Fibroblast of skin of right biceps (primary cell): ENCODE measurements at places on chromosomes 16 and 17.

GRCh38 chr17:66290101-66290722 is 12.2 kb upstream of the PRKCA start:
- DNase-seq = no peak

DNA sequence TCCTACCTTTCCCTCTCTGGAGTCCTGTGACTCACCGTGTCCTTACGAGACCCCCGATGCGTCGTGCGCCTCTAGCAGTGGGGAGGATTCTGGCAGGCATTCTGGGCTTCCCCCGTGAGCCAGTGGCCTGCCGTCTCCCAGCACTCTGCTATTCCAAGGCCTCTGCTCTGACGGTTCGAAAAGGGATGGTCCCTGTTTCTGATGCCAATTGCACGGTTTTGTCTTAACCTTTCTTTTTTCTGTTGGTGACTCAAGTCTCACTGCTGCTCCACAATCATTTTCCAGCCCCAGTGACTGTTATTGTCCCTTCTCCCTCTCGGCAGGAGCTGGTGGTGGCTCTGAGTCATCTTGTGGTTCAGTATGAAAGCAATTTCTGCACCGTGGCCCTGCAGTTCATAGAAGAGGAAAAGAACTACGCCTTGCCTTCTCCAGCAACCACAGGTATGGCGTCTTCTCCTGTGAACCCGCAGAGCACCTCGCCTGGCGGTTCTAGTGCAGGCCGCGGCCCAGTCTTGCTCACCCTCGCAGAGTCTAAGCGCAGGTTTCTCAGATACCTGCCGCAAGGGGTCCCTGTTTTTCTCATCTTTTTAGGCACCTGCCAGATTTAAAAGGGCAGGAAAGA is 100.1 kb upstream of the CHMP6 start:
- peak; percentile 99 for DNase-seq

- DNase-seq = peak; percentile 26
These were observed 4.0 kb downstream of the SYNGR3 start for GRCh38 chr16:1993731-1994131.

- peak; percentile 34 for DNase-seq
These were observed 13.0 kb downstream of the ENGASE start for GRCh38 chr17:79087428-79088143.

DNA sequence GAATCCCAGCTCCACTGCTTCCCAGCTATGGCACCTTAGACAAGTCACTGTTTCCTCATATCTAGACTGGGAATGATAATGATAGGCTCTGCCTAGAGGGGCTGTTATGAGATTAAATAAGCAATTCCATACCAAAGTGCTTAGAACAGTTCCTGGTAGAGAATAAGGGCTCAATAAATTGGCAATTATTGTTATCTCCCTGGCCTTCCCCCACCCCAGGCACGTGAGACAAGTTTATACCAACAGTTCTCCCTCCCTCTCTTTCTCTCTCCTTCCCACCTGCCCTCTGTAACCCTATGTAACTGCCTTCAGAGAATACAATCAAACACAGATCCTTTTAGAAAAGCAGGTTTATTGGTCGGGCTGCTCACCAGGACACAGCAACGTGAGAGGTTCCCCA is 13.9 kb upstream of the STAT3 start:
- DNase-seq = no peak

DNA sequence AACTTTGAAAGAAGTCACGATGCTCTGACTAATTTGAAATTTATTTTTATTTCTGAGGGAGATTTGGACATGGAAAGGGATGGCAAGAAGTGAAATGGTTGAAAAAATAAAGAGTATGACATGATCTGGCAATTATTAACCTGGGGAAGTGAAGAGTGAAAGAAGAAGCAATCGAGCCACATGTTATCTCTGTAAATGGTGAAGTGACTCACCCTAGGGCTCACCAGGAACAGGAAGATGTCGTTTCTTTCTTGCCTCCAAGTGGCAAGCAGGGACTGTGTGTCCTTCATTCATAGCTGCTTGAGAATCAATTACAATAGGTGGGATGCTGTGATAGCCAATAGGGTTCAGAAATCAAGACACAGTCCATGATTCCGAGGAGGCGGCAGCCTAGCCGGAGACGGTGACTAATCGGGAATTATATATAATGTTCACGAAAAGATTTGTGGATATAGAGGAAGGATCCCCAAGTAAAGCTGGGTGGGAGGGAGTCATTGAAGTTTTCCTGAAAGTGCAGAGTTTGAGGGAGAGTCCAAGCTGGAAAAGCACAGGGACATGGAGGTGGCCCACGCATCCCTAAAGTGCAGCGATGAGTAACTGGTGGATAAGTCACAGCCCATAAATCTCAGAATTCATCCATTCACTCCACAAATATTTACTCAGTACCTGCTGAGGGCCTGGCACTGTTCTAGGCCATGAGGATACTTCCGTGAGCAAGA is 18.2 kb upstream of the KRT20 start:
- DNase-seq = peak; percentile 75

GRCh38 chr17:18960803-18961511 is 9.0 kb downstream of the SLC5A10 start:
- DNase-seq = peak; percentile 59

DNA sequence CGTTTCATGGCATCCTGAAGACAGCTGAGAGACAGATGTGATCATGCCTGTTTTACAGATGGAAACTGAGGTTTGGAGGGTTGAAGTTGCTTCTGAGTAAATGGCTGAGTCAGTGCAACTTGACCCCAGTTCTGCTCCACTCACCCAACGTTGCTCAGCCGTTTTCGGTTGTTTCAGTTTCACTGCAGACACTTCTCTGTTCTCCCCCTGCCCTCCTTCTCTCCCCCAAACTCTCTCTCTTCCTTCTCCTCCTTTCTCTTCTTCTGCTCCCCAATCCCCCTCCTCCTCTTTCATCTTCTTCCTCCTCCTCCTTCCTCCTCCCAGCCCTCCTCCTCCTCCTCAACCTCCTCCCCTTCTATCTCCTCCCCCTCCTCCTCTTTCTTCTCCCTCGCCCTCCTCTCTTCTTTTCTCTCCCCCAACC is 9.4 kb upstream of the CEP20 start:
- peak; percentile 56 for DNase-seq

DNA sequence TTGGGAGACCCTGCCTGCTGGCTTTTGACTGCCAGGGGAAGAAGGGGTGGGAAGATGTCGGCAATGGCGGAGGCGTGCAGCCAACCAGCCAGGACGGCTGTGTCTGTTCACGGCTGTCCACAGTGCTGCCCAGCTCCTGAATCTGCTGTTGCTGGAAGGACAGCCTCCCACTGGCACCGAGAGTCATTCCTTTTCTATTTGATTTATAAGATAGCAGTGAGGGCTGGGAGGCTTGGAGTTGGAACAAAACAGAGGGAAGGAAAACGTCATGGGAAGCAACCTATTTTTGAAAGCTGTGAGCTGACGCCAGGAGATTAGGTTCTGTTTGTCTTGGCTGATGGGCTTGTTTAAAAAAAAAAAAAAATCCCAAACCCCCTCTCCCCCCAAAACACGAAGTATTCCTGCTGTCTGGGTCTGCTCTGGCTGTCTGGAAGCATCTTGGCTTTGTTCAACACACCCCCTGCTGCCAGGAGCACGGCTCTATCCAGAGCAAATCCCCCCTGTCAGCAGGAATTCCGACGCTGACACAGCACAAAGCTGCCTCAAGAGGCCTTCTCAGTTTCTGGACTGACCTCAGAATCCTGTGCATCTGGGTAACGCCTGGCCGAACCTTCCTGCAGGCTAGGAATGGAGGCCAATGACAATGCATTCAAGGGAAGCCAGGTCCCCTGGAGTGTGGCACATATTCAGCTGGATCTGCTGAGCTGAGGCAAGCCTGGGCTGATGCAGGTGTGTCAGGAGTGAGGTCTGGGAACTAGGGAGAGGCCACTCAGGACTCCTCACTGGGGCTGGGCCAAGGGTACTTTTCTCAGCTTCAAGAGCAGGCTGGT is 41.0 kb upstream of the SREBF1 start:
- peak; percentile 92 for DNase-seq

DNA sequence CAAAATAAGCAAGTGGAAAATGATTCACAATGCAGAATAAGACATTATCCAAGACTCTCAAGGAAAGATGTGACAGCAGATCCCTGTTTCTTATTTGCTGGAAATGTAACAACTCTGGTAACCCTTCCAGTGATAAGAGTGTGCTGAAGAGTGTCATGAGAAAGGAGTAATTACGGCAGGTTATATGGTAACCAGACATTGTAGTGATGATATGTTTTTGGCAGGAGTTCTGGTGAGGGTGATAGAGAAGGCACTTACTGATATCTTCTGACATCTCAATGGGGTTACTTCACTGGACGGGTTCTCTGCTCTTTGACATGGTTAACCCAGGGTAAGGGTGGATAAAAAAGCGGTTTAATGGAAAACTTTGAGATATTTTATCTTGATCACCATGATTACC is 1270.9 kb downstream of the CDH11 start:
- DNase-seq = no peak

DNA sequence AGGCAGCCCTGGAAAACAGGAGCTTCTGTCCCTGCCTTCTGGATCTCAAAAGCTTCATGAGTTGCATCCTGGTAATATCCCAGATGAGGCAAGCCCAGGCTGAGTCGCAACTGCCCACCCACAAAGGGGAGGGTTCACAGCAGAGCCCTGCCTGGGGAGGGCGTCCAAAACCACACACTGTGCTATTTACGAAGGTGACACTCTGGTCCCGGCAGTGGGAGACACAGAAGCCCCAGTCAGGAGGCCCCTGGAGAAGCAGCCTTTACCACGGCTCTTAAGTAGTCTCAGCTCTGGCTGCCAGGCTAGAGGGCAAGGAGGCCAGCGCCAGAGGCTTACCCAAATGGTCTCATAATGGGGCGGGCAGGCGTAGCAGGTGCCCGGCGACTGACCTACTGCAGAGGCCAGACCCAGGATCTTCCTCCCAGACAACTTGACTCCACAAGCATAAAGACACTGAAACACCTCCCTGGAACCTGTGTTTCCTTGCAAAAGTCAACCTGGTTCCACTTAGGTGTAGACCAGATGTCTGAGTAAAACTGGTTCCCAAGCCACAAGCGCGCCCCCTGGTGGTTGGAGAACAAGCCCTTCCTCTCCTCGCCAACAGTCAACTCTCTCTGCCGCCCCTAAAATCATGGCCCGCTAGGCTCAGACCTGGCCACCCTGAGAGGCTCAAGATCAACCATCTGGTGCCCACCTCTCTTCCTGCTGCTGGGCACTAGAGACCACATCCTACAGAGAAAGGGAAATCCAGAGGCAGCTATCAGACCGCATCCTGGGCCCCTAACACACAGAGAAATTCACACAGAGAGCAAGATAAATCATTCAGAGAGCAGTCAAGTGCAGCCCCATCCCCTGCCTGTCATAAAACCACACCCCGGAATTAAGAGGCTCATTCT is 5.2 kb downstream of the AXIN2 start:
- peak; percentile 74 for DNase-seq

- DNase-seq = no peak
These were observed 115.2 kb upstream of the KIF2B start for GRCh38 chr17:53707566-53707965.

- DNase-seq = no peak
These were observed 917 bp upstream of the TBX2 start for GRCh38 chr17:61398721-61399130.

- DNase-seq = no peak
These were observed 26.7 kb upstream of the USP7 start for GRCh38 chr16:8990445-8990844.

- peak; percentile 20 for DNase-seq
These were observed 57.3 kb downstream of the MGAT5B start for GRCh38 chr17:76925441-76925891.

DNA sequence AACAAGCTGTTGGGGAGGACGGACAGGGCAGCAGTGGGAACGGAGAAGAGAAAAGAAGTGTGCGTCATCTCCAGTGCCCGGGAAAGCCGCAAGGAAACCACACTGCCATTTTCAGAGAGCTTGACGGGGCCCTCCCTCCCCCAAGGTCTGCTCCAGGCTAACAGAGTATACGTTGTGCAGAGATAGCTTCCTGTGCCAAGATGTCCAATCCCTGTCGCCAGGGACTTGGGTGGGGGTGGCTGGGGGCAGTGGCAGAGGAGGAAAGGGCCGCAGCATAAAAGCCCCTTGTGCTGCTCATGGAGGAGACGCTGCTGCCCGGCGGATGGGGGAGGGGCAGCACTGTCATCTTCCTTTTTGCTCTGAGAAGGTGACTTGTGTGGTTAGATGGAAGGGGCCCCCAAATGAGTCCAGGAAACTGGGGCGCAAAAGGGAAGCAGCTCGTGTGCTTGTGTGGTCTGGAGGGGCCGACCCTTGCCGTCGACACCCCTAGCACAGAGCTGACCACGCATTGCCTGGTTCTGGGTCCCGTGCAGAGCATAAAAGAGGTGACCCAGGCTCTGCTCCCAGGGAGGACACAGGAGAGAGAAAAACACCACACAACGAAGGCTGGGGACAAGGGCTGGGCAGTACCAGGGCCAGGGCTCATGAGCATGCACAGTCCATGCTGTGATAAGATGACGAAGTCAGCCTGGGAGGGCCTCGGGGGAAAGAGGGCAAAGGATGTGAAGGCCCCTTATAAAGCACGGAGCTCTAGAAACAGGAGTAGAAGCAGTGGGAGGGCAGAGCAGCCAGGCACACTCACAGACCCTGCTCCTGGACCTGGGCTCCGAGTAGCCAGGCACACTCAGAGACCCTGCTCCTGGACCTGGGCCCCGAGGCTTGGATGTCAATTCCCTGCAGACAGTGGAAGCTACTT is 372.7 kb downstream of the SLC39A11 start:
- DNase-seq = peak; percentile 73

GRCh38 chr16:30493941-30494488 is 21.5 kb downstream of the ITGAL start:
- DNase-seq = no peak

DNA sequence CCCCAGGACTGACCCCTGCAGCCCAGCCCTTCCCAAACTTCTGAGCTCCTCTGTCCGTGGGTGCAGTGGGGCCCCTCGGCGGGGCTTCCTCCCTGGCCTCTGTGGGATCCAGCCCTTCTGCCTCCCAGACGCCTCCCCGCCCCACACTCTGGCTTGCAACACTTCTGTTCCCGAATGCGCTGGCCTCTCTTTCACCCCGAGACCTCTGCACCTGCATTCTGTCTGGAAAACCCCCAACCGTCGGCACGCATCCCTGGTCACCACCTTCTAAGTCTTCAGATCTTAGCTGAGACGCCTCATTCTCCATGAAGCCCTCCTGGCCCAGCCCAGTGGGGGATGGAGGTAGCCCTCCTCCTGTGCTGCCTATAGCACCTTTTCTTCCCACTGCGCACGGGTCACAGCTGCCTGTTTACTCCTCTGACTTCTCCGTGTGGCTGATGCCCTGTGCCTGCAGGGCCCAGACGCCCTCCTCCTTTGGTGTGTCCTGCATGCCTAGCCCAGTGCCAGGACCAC is 26.4 kb downstream of the TMEM235 start:
- no peak for DNase-seq
